T follicular helper cell (primary cell): ENCODE measurements at places on chromosomes 1 and 21.

DNA sequence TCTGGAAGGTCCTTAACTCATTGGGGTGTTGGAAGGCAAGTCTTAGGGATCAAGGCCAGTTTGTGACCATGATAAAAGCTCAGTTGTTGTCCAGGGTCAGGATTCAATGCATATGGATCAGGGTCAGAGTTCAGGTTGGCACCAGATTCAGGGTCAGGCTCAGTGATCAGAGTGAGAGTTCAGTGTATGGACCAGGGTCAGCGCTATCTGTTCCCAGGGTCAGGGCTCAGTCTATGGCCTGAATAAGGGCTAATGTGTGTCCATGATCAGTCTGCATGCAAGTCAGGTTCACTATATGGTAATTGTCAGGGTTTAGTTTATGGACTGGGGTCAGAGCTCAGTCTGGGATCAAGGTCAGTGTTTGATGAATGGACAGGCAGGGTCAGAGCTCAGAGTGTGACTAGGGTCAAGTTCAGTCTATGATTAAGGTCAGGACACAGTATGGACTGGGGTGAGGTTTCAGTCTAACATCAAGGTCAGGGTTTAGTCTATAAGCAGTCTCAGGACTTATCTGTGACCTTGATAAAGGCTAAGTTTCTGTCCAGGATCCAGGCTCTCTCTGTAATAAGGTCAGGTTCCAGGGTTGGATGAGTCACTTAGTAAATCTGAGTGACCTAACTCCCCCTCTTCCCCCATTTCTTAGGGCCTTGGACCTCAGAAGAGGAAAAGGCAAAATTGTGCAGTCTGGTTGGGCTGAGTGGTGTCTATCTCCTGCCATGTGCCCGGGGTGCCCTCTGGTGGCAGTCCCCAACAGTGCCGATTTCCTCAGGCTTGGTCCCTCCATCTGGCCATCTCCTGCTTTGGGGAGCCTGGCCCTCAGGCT lies 23.8 kb downstream of the KNCN start:
- DNase-seq, result peak; percentile 44

GRCh38 chr1:222346955-222347354 lies 200.9 kb downstream of the HHIPL2 start:
- no peak for DNase-seq

- no peak for DNase-seq
Observed at GRCh38 chr1:1918901-1919303, at the start of gene TMEM52. Gene TMEM52 (minus strand): TSS chr1:1919279. CDS start chr1:1919265, 14 bp downstream.

DNA sequence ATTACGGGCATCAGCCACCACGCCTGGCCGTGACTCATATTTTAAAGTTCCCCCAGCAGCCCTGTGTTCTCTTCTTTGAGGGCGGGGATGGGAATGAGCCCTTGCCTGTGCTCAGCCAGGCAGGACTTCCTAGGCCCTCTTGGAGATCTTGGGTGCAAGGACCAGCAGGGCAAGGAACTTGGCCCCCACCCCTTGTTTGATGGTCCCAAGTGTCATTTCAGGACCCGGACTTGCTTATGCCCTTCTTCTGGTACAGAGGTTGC lies 9.3 kb downstream of the RASSF5 start:
- no peak for DNase-seq

DNA sequence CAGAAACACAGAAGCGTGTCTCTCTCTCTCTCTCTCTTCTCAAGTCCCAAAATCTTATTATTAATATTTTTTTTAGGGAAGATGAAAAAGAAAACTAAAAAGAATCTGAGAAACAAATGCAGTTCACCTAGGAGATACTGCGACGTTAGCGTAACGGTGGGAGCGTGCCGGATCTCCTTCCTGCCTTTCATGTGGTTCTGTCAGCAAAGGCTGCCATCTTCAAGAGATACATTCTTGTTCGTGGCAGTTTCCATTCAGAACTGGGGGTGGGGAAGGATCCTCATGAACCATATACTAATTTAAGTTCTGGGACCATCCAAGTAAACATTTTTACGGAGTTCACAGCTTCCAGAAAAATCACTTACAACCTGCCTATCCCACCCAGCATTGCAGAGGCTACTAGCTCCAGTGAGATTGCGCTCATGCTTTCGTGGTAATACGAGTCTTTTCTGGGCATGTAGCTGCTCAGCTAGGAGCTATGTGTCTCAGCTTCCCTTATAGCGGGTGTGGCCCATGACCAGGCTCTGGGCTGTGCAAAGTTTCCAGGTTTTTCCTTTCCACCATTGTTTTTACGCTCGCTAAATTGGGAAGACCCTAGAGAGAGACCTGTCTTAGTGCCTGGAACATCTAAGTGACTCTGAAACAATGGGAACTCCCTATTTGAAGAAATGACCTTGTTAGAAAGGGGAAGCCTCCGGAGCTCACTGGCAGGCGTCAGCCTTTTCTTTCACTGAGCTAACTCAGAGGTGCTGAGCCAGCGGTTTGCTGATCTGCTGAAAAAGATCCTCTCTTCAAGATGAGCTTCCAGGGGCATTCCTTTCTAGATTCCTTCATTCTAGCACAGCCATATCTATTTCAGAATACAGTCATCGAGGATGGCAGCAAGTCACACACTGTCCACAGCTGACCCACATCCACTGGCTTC lies 17.3 kb downstream of the SLAMF1 start:
- DNase-seq, result peak; percentile 79

- no peak for DNase-seq
Observed at GRCh38 chr1:203082231-203082505, 3.6 kb downstream of the MYOG start.
